ENCODE measurements at places on chromosomes 3 and 15.

GRCh38 chr15:22939051-22939450, 41.1 kb downstream of the CYFIP1 start:
- DNase-seq, result no peak

DNA sequence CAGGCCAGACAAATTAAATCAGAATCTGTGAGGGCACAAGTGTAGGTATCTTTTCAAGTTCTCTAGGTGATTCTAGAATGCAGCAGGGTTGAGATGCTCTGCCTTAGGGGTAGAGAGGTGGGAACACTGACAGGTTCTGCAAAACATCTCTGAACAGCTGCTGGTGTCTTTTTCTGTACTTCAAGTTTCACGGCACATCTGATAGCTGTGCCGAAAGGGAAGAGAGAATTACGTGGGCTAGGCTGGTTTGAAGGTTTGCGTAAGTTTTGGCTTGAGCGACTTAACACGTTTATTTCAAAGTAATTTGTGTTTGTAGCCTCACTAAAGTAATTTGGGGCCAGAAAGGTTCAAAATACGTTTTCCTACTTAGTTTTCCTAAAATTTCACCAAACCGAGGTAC, 22.5 kb downstream of the PXK start:
- DNase-seq, result no peak

- no peak for DNase-seq
Measured at GRCh38 chr15:45314960-45315359, 62.9 kb downstream of the SLC28A2 start.

- no peak for DNase-seq
Measured at GRCh38 chr3:62954580-62954979, 79.4 kb upstream of the CADPS start.

- DNase-seq, result no peak
Measured at GRCh38 chr3:126442094-126442855, 33.4 kb downstream of the ZXDC start.

DNA sequence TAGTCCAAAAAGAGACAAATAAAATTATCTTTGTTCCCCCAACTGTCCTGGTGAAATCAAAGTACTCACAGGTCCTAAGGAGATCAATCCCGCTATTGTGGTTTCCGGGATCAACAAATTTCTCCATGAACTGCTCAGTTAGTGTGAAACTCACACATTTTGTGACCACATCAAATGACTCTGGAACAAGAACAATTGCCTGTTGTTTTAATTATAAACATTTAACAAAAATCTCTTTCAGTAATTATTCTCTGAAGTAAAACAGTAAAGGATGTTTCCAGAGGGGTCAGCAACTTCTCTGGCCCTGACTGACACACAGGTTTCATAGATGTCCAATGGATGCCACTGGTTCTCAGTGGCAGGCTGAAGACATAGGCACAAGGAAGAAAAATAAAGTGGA, 3.9 kb downstream of the CLDND1 start:
- DNase-seq, result no peak

GRCh38 chr3:57848177-57848738, 92.1 kb downstream of the SLMAP start:
- no peak for DNase-seq

DNA sequence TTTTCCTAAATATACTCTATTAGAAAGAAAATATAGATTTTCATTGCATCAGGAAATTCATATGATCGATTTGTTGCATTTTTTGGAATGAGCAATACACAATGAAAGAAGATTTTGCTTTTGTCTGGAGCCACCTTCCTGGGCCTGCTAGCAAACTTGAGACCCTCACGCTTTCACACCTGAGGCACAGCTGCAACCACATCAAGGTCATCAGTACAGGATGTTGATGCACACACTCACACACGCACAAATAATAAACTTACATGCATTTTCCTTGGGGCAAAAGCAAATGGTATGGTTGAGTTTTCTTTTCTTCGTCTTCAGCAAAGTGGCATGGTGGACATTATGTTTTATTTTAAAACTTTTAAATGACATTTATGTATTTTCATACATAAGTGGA, 64.8 kb upstream of the SATB1 start:
- DNase-seq, result no peak

DNA sequence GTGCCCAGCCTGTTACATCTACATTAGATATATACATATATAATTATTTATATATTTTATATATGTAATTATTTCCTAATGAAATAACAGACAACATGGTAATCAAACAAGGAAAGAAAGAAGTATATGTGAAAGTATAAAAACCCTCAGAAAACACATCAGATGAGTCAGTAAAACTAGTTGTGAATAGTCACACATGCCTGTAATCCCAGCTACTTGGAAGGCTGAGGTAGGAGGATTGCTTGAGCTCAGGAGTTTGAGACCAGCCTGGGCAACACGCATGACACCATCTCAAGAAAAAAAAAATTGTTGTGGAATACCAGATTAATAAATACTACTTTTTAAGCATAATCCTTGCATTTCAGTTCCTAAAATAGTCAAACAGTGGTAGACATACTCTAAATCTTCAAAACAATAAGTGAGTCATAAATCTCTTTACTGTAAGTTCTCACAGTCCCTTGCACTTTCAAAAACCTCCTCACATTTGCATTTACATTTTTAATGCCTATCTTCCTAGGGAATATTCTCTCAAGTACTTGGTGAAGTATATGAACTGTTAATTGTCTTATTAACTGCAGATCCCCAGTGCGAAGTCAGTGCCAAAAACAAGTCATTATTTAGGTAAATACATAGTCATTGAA, 106.5 kb downstream of the MYO9A start:
- DNase-seq, result no peak

DNA sequence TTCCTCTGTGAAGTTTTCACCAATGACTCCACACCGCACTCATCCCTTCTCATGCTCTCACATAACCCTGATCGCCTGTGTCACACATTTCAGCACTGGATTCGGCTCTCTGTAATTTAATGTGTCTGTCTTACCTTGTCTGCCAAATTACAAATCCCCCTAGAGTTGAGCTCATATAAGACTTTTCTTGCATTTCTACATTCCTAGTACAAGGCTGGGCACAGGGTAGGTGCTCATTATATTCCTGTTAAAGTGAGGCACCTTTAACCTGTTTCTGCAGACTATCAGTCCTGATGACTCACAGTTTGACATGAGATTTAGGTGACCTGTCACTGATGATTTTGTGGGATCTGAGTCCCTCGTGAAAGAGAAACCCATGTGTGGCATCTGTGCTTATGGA, 22.6 kb downstream of the TGM5 start:
- DNase-seq, result no peak

DNA sequence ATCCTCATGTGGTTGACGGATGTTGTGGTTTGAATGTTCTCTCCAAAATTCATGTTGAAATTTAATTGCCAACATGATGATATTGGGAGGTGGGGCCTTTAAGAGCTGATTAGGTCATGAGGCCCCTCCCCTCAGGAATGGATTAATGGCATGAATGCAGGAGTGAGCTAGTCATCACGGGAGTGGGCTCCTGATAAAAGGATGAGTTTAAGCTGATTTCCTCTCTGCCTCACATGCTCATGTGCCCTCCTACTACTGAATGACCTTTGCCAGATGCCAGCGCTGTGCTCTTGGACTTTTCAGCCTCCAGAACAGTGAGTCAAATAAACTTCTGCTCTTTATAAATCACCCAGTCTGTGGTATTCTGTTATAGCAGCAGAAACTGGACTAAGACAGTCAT, 111.2 kb downstream of the MYO5A start:
- no peak for DNase-seq

DNA sequence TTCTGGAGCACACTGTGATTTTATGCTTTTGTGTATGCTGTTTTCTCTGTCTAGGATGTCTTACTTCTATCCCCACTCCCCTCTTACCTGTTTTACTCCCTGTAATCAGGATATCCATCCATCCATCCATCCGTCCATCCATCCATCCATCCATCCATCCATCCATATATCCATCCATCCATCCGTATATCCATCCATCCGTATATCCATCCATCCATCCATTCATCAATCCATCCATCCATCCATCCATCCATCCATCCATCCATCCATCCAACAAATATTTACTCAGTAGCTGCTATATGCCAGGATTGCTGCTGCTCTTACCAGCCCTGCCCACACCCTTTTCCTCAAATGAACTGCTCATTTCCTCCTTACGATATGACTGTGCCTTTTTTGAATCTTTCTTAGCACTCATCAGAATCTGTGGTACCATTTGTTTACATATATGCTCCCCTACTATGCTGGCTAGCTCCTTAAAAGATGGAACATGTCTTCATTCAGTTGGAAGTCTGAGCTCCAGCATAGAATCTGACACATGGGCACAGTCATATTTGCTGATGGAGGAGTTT, 35.2 kb downstream of the USP13 start:
- no peak for DNase-seq

DNA sequence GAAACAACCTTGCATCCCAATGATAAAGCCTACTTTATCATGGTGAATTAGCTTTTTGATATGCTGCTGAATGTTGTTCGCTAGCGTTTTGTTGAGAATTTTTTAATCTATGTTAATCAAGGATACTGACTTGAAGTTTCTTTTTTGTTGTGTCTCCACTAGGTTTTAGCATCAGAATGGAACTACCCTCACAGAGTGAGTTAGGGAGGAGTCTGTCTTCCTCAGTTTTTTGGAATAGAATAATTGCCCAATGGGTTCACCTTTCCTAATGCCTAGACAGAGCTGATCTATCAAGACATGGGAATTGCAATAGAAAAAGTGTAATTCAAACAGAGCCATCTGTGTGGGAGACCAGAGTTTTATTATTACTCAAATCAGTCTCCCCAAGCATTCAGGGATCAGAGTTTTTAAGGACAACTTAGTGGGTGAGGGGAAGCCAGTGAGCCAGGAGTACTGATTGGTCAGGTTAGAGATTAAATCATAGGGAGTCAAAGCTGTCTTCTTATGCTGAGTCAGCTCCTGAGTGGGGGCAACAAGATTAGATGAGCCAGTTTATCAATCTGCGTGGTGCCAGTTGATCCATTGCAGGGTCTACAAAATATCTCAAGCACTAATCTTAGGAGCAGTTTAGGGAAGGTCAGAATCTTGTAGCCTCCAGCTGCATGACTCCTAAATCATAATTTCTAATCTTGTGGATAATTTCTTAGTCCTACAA, 237.4 kb upstream of the PPP2R3A start:
- no peak for DNase-seq

DNA sequence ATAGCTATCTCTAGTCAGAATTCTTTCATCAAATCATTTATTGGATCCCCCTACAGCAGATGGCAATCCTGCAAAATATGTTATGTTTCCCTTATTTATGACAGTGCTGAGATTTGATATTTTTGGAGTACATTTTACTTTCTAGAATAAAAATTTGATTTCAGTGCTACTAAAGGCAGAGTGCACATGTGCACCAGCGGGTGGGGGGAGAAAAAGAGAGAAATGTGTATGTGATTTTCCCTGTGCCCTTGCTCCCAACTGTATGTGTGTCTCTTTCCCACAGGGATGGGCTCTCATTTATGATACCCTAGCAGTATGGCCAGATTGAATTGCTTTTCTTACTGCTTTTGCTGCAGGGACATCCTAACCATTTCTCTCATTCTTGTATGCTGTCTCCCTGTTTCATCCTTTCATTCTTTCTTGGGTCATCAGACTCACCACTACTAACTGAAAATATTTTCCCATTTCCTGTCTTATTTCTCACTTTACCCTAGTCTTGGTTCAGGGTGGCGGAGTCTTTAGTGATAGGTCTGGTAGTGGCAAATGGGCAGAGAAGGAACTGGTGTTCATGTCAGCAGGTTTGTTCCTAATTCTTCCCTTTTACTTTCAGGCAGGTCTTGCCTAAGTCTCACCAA, 140.7 kb downstream of the TCF12 start:
- no peak for DNase-seq

DNA sequence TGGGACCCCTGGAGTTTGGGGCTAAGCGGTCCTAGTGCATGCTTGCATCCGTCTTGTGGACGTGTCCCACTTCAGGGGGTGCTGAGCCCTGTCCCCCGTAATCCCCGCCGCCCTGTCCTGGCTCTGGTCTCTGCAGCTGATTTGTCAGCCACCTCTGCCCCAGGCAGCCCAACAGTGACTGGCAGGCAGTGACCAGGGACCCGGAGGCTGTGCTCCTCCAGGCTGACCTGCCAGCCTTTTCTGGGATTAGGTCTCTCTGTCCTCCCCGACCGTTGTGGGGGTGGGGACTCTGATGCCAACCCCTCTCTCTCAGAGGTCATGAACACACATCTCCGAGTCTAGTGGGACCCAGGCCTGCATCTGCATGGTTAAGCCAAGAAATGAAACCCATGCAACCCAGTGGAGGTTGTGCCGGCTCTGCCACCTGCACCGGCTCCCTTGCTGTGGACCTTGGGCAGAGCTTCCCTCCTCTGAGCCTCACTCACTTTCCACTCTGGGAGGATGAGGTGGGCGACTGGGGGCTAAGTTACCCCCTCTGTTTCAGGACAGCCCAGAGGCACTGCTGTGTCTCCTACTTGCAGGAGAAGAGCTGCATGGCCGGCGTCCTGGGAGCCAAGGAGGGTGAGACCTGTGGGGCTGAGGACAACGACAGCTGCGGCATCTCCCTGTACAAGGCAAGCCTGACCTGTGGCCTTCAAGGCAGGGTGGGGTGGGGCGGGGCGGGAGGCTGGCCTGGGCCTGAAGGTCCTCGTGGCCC, 60.2 kb downstream of the FBLN2 start:
- DNase-seq, result no peak

DNA sequence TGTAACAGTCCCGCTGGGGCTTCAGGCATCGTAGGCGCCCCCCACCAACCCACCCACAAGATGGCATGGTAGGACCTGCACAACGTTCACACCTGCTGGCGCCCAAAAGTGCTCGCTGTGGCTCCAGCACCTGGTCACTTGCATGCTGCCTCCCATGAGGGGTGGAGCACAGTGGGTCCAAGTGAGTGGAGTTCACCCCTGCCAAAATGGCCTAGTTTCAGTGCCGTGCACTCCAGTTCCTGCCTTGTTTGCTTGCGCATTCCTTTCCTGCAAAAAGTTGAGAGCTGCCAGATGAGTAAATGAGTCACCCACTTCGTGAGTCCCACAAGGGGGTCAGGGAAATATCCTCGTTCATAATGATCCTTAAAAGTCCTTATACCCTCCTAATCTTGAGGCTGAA, 788.7 kb upstream of the DPPA4 start:
- DNase-seq, result no peak

GRCh38 chr3:57956833-57957174, 51.4 kb upstream of the FLNB start:
- no peak for DNase-seq

DNA sequence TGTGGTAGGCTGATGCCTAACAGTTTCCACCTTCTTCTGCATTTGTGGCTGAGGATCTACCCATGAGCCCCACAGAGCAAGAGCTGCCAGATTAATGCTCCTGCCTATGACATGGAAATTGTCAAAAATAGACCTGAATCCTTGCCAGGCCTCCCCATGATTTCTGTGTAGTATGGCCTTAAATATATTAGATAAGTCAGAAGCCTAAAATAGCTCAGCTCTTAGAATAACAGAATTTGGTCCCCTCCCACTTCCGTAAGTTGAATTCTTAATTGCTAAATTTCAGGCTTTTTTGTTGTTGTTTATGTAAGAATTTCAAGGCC, 129.0 kb downstream of the SERPINI1 start:
- DNase-seq, result no peak

Data from fibroblast of skin of left biceps (primary cell).